ENCODE measurements at places on chromosomes 3 and 15.

DNA sequence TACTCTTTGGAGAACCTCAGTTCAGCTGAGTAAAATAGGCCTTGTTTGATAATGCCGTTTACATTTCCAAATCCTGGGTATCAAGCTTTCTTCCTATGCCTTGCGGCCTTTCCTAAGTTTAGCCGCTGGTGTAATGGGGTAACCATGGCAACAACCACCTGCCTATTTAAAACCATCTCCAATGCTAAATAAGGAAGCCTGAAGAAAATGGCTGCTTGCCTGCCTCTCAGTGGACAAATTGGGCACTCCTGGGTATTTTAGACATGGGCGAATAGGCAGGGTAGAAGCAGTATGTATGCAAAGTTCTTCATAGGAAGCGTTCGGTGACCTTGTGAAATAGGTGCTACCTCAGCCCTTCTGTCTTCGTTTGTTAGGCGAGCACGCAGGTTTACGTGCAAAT is 122.7 kb downstream of the DGKG start:
- DNase-seq, result no peak

- DNase-seq, result no peak
Measured at GRCh38 chr15:45641374-45641781, 6.5 kb downstream of the SQOR start.

DNA sequence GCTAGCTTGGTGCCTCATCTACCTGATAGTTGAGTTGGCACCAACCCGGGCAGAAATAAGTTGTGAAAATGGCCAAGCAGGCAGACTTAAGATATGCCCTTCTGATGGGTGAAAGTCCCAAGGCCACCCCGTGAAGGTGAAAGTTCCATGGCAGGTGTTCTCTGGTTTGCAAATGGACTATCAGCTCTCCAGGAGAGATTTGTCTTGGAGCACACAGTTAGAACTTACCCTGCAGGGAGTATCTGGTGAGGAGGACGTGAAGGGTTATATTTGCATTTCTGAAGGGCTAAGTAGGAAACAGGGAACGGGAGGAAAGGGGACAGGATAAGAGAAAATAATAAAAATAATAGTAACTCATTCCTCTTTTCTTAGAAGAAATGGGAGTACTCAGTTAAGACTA is 220.5 kb downstream of the TP63 start:
- DNase-seq, result no peak

DNA sequence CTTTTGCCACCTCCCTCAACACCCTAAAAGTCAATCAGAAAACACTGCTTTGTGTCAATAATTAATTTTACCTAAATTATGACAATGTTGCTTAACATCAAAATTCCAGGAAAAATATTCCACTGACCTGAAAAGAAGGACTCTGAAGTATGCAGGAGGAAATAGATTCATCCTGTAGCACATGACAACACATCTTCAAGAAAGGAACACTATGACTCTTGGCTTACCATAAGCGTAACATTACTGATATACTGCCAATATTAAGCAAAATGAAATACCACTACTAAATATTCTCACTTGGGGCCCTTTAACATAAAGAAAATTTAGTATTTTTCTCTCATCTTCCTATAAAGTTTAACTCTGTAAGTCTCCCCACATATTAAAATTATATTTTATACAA is 9.6 kb downstream of the SUCLG2 start:
- no peak for DNase-seq

DNA sequence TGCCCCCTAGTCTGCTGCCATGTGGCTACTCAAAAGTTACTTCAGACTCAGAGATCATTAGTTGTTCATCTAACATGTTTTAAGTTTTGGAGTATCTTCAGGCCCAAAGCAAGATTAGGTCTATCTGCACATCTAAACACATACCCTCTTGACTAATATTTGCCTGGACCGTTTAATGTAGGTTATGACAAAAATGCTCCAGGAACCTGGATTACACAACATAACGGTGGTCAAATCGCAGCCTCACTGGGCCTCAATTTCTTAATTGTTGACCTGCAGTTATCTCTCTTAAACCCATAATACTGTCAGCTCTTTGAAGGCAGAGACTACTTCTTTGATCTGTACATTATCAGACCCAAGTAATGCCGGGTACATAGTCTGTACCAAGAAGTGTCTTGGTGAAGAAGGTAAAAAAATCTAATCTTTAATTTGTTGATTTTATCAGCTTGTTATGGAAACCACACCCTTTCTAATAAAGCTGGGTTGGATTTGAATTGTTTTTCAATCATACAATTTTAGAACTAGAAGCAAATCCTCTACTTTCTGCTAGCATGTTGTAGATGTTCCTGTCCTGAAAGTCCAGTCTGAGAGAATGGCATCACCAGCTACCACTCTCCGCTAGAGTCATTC is 3.6 kb downstream of the SNRK start:
- no peak for DNase-seq

GRCh38 chr3:117170094-117170493 is 460.5 kb downstream of the TUSC7 start:
- peak; percentile 29 for DNase-seq

DNA sequence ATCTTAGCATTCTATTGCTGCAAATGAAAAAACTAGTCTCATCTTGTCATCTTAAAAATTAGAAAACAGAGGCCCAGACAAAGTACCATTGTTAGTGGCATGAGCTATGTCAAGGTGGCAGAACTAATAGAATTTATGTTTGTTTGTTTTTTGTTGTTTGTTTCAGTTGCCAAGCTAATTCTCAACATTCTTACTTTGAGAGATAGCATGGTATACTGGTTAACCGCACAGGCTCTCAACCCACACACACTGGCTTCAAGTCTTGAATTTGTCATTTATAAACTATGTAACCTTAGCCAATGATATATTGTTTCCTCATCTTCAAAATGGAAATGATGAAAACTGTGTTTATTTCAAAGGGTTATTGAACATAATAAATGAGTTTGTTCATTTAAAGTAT is 367.6 kb upstream of the PLSCR5 start:
- DNase-seq, result no peak

GRCh38 chr15:99702895-99703602 is 30.2 kb downstream of the LYSMD4 start:
- DNase-seq, result no peak
